Neural crest cell (in vitro differentiated cells): ENCODE measurements at places on chromosomes 1 and 21.

- no peak for DNase-seq
These were observed 1.3 kb downstream of the PTPRC start for GRCh38 chr1:198640174-198640573.

- no peak for DNase-seq
These were observed 118.9 kb upstream of the COL6A1 start for GRCh38 chr21:45862543-45863207.

GRCh38 chr1:38113159-38113666 lies 66.6 kb upstream of the POU3F1 start:
- DNase-seq = no peak

- no peak for DNase-seq
These were observed 65.1 kb upstream of the RGL1 start for GRCh38 chr1:183739741-183740271.

DNA sequence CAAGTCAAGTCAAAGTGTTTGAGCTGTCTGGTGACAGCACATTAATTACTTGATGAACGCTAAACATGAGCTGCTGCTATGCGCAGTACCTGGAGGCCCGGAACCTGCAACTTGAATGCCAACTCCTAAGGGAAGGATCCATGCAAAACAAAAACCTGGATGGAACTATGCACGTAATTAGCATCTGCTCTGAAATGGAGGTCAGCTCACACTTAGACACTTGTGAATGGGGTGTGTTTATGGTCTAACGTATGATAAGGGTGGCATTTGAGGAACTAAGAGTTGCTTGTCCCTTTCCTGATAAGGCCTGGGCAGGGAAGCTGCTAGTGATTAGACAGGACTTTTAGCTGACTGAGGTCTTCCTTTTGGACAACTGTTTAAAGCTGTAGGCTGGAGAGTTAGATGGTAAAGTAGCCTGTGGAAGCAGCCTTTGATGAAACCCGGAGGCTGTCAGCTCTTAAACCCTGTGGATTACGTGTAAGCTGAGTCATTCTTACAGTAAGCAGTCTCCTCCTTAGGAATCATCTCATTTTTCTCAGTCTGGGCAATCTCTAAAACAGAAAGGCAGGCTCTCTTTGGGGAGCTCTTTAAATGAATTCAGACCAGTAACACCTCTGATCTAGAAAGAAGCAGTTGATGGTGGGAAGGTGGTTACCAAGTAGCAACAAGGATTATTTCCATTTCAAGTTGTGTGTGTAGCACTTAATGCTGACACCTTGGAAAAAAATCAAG lies 6.8 kb downstream of the TENT5C start:
- DNase-seq = no peak

DNA sequence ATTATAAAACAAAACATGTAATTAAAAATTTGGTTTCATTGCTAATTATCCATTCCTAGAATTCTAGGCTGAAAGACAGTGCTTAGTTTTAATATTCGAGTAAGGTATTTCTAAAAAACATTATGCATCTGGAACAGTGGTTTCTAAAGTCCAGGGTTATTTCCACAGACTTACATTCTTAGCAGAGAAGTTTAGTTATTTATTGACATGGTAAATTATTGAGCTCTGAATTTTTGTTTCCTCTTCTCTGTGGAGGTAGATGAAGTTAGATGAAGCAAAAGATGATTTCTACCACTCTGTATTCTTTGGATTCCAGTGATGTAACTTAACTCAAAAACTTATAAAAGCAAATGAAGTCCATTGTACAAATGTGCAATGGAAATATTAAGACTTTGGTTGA lies 709.4 kb downstream of the MRPL39 start:
- no peak for DNase-seq

- no peak for DNase-seq
These were observed 37.0 kb downstream of the SLC9A1 start for GRCh38 chr1:27117733-27118439.

DNA sequence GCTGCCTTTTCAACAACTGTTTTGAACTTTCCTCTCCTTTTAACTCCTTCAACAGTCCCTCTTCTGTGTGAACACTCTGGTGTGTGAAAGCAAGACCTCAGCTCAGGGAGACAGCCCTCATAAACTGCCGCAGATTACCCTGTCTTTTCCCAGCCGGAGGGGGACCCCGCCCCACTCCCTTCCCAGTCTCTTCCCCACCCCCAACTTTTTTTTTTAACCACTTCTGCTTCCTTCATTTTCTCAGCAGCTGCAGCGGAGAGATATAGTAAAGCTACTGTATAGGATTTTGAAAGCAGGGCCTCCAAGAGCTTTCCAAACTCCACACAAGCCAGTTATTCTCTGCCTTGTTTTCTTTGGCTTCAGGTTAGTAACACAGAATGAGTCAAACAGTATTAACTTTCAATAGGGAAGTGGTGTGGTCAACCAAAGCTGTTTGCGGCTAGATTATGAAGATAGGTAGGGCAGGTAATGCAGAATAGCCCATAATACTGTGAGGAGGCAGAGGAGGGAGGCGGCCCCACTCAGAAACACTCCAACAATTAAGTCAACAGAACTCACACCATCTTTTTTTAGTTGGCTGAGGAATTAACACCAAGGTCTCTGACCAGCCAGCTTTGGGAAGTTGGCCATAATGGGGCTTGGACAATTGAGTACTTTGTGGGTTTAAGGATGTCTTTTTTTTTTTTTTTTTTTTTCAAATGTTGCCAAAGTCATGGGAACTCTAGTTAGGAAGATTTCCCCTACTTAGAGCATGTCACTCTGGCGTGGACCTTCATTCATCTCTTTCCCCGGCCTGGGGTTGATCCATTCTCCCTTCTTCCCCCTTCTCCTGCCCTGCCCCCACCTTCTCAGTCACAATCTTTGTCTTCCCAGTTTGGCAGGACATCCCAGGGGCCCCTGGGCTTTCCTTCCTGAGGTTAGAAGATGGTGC lies 177.0 kb downstream of the CLIC6 start:
- DNase-seq = no peak
